Sigmoid colon (tissue), 7 donors: ENCODE measurements at places on chromosomes 11 and 22. TPM values are rescaled to one million over a fixed set of nuclear protein-coding genes. Genes with fewer than 3 reads are reported as not detected.
A peak's percentile ranks its signal among the peaks of the same experiment; 100 is the strongest.

DNA sequence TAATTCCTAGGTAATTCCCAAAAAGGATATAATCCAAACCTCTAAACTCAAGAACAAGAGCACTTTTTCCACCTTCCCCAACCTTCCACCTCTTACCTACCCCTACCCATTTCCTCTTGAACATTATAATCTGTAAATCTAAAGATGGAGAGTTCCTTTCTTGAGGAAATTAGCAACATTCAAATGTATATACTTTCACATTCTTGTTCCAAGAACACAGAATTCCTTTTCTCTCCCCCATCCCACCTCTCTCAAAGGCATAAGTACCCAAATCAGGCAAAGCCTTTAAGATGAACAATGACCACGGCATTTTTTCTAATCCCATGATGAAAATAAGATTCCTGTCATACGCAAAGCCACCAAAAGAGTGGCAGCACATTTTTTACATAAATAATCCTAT, 18.3 kb downstream of the RRAS2 start:
- H3K27me3 ChIP-seq, result no peaks in the 10 kb centered on the region
- H3K4me1 ChIP-seq, result peaks cover 15% of the 10 kb centered on the region
- no peaks in the 10 kb centered on the region for H3K36me3 ChIP-seq
- no peak for DNase-seq
- no peak overlapping the region for H3K27ac ChIP-seq

GRCh38 chr22:37624876-37625275, 14.6 kb upstream of the SH3BP1 start:
- peaks cover under 1% of the 10 kb centered on the region for H3K36me3 ChIP-seq
- DNase-seq, result no peak
- H3K4me3 ChIP-seq, result no peak overlapping the region
- H3K4me1 ChIP-seq, result peaks cover 32% of the 10 kb centered on the region
- H3K27me3 ChIP-seq, result no peaks in the 10 kb centered on the region
- peak overlapping the region; percentile 82 for H3K27ac ChIP-seq

LRRC75B gene
- 13.3 TPM for total RNA-seq

DNA sequence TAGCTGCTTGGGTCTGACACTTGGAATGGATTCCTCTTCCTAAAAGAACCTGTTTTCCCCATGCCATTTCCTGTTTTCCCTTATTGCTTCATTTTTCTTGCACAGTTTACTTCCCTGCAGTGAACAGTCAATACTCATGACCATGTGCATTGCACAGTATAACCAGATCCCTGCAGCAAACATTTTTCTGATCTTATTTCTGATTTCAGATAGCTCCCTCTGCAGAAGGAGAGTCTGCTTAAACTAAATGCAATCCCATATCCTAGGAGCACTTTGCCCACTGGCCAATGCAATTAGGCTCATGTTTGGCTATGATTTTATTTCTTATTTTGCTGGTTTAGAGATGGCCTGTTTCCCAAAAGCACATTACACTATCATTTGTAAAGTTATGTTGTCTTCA, 96.7 kb upstream of the CD44 start:
- no peak for DNase-seq
- peaks cover 4% of the 10 kb centered on the region for H3K4me1 ChIP-seq
- H3K27me3 ChIP-seq, result no peaks in the 10 kb centered on the region
- no peaks in the 10 kb centered on the region for H3K36me3 ChIP-seq
- no peak overlapping the region for H3K4me3 ChIP-seq
- no peak overlapping the region for H3K27ac ChIP-seq

GRCh38 chr11:46296059-46296527, 18.6 kb downstream of the CREB3L1 start:
- H3K36me3 ChIP-seq, result no peaks in the 10 kb centered on the region
- DNase-seq, result no peak
- H3K4me3 ChIP-seq, result peak overlapping the region; percentile 25
- peak overlapping the region; percentile 45 for H3K27ac ChIP-seq
- no peaks in the 10 kb centered on the region for H3K27me3 ChIP-seq
